NCI-H2029 (cell line): ENCODE measurements at places on chromosomes 4 and X.

DNA sequence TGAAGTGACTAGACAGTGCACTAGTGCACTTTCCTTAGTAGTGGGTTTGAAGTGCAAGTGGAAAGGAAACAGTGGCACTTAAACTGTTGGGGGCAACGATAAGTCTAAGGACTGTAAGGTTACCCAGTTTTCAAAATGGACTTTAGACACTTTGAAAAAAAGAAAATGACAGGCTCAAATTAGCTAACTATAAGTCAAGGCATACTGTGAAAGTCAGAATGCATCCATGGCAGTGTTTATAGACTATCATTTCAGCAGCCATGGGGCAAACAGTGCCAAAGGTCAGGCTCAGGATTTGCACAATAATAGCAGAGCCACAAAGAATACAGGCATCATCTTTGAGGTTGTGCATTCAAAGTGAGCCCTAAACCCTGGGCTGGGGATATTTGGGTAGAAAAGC is 104.4 kb downstream of the CXCL13 start:
- no peak for DNase-seq

- no peak for DNase-seq
Observed at GRCh38 chr4:35771571-35771970, 472.7 kb downstream of the ARAP2 start.

DNA sequence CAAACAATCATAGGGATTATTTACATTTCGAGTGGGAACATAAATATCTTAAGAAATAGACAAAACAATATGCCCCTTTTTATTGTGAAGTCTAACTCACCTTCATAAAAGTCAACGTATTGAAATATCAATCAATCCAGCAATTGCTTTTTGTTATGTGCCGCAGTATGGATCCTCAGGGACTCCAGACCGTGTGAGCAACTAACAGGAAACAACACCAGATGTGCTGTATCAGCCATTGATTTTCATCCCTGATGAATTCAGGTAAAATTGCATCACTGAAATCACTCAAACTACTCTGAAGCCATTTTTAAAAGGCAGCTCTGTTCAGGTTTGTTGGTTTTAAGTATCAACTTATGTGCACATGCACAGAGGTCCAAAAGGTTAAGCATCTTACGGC is 197.3 kb upstream of the FAT1 start:
- no peak for DNase-seq

GRCh38 chr4:184344899-184345572 is 127.4 kb upstream of the ENPP6 start:
- no peak for DNase-seq
